ENCODE measurements at places on chromosomes 11 and 22.
A peak's percentile ranks its signal among the peaks of the same experiment; 100 is the strongest.

DNA sequence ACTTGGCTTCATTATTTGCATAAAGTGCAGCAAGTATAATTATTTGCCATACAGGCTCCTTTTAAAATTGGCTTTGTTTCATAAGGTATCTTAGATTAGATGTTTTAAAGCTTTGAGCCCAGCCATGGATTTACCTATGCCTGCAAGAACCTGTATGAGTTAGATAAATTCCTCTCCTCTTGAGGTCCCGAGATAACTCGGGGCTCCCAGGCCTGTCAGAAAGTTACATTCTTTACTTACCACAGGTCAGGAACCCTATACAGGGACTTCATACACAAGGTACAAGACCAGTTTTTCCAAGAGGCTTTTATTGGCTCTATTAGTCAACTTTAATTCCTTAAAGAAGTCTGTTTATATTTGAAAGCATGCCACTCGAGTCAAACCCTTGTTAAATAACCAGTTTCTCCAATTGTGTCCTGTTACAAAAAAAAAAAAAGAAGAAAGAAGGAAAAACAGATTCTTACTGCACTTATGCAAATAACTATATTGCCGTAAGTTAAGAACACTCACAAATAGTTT lies 2.3 kb upstream of the C1QTNF6 start:
- no peaks in the 10 kb centered on the region for H3K36me3 ChIP-seq
- DNase-seq = no peak
- H3K27me3 ChIP-seq = no peaks in the 10 kb centered on the region
- H3K4me1 ChIP-seq = peaks cover 58% of the 10 kb centered on the region

- H3K27ac ChIP-seq = no peak overlapping the region
- no peak for DNase-seq
- H3K4me3 ChIP-seq = no peak overlapping the region
These were observed 111.8 kb downstream of the SNX19 start for GRCh38 chr11:130804306-130805076.

- H3K27me3 ChIP-seq = no peaks in the 10 kb centered on the region
- peaks cover 3% of the 10 kb centered on the region for H3K36me3 ChIP-seq
- H3K27ac ChIP-seq = no peak overlapping the region
- H3K4me1 ChIP-seq = no peaks in the 10 kb centered on the region
These were observed 18.8 kb upstream of the RBX1 start for GRCh38 chr22:40932396-40932795.

- H3K4me3 ChIP-seq = no peak overlapping the region
- no peak overlapping the region for H3K27ac ChIP-seq
- no peaks in the 10 kb centered on the region for H3K4me1 ChIP-seq
- DNase-seq = no peak
- H3K36me3 ChIP-seq = no peaks in the 10 kb centered on the region
These were observed 79.0 kb downstream of the CADM1 start for GRCh38 chr11:115425250-115425649.

DNA sequence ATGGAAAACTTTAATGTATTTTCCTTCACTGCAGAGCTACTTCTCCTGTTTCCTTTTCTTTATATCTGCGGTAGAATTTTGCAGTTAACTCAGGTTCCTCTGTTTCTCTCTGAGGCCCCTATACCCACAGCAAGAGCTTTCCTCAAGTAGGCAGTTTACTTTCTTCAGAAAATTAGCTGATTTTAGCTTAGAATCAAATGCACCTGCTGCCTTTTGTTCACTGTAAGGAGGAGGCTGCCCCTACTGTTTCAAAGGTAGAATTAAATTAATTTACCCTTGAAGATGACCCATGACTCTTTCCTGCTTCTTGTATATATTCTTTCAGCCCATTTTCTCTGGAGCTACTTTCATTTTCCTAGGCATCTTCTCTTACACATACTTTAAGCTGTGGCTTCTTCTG lies 68.7 kb upstream of the GDPD4 start:
- no peak for DNase-seq
- H3K27ac ChIP-seq = no peak overlapping the region
- H3K4me3 ChIP-seq = no peak overlapping the region

- H3K27me3 ChIP-seq = no peaks in the 10 kb centered on the region
- no peak overlapping the region for H3K4me3 ChIP-seq
- H3K36me3 ChIP-seq = no peaks in the 10 kb centered on the region
- H3K4me1 ChIP-seq = no peaks in the 10 kb centered on the region
- peak; percentile 38 for DNase-seq
These were observed 22.9 kb upstream of the MRPL17 start for GRCh38 chr11:6705905-6706535.

GRCh38 chr11:17846852-17847453 lies 112.4 kb downstream of the KCNC1 start:
- no peak for DNase-seq
- H3K4me1 ChIP-seq = no peaks in the 10 kb centered on the region
- no peaks in the 10 kb centered on the region for H3K36me3 ChIP-seq
- no peaks in the 10 kb centered on the region for H3K27me3 ChIP-seq
- H3K27ac ChIP-seq = no peak overlapping the region

DNA sequence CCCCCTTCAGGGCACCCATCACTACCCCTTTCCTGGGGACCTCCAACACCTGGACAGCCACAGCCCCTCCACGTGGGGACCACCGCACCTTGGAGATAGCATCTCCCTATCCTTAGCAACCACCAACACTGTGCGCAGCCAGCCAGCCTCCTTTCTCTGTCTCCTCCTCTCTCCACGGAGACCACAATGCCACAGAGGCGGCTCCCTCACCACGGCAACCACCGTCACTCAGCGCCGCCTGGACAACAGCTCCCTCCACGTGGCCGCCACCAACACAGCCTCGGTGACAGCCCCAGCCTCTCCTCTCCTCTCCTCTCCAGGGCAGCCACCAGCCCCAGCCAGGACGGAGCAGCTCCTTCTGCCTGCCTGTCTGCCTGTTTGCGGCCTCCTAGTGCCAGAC lies 10.5 kb downstream of the ELFN2 start:
- peaks cover 12% of the 10 kb centered on the region for H3K4me1 ChIP-seq
- H3K27ac ChIP-seq = no peak overlapping the region
- no peak for DNase-seq
- no peak overlapping the region for H3K4me3 ChIP-seq
- H3K36me3 ChIP-seq = no peaks in the 10 kb centered on the region

- H3K4me1 ChIP-seq = no peaks in the 10 kb centered on the region
- no peaks in the 10 kb centered on the region for H3K27me3 ChIP-seq
- H3K27ac ChIP-seq = no peak overlapping the region
- no peaks in the 10 kb centered on the region for H3K36me3 ChIP-seq
- no peak overlapping the region for H3K4me3 ChIP-seq
These were observed 9.0 kb downstream of the DTX4 start for GRCh38 chr11:59180907-59181306.

- peaks cover 27% of the 10 kb centered on the region for H3K36me3 ChIP-seq
- H3K4me3 ChIP-seq = peak overlapping the region; percentile 73
- H3K27ac ChIP-seq = peak overlapping the region; percentile 85
- DNase-seq = no peak
- peaks cover 7% of the 10 kb centered on the region for H3K4me1 ChIP-seq
- H3K27me3 ChIP-seq = no peaks in the 10 kb centered on the region
These were observed 7.1 kb downstream of the SNU13 start for GRCh38 chr22:41681616-41682015.

- H3K27me3 ChIP-seq = no peaks in the 10 kb centered on the region
- H3K4me1 ChIP-seq = no peaks in the 10 kb centered on the region
- no peak overlapping the region for H3K27ac ChIP-seq
- no peak overlapping the region for H3K4me3 ChIP-seq
- no peak for DNase-seq
These were observed 22.7 kb upstream of the PICALM start for GRCh38 chr11:86091566-86091965.

DNA sequence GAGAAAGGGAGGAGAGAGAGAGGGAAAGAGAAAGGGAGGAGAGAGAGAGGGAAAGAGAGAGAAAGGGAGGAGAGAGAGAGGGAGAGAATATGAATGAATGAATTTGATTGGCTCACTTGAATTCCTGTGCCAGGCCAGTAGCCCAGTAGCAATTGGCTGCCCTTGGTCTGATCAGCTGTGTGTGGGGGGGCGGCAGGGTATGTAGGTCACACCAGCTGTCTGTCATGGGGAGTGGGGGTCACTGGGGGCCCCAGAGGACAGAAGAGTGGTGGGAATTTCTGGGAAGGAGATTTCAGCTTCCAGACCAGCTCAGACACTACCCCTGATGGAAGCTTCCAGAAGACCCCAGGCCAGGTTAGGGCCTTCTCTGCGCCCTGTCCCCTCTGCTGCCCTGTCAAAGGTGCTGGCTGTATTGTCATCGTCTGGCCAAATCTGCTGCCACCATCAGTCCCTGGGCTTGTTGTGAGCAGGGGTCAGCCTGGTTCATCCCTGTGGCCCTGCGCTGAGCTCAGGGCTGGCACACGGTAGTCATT lies 21.1 kb downstream of the MPPED1 start:
- no peaks in the 10 kb centered on the region for H3K4me1 ChIP-seq
- no peak overlapping the region for H3K27ac ChIP-seq
- H3K4me3 ChIP-seq = no peak overlapping the region
- H3K36me3 ChIP-seq = no peaks in the 10 kb centered on the region

DNA sequence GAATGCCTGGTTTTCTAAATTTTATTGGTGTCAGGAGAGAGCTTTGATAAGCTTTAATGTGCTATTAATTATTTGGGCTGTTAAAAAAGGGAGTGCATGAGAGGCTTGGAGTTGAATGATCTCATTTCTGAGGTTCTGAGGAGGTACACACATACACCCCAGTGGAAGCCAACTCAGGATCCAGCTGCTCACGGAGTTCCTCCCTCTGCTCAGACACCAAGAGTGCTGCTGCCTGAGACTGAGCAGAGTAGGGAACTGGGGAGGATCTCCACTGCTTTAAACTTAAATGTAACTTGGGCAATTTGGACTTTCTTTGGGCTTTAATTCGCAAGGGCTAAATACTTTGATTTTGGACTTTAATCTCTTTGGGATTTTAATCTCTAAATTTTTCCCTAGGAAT lies 414.4 kb upstream of the CADM1 start:
- H3K36me3 ChIP-seq = no peaks in the 10 kb centered on the region
- H3K27me3 ChIP-seq = no peaks in the 10 kb centered on the region
- no peak for DNase-seq
- H3K27ac ChIP-seq = no peak overlapping the region
- no peak overlapping the region for H3K4me3 ChIP-seq

GRCh38 chr22:46674367-46674781 lies 54.2 kb downstream of the GRAMD4 start:
- peak overlapping the region; percentile 32 for H3K27ac ChIP-seq
- H3K27me3 ChIP-seq = no peaks in the 10 kb centered on the region
- H3K4me3 ChIP-seq = peak overlapping the region; percentile 56
- peaks cover 25% of the 10 kb centered on the region for H3K4me1 ChIP-seq
- H3K36me3 ChIP-seq = no peaks in the 10 kb centered on the region

DNA sequence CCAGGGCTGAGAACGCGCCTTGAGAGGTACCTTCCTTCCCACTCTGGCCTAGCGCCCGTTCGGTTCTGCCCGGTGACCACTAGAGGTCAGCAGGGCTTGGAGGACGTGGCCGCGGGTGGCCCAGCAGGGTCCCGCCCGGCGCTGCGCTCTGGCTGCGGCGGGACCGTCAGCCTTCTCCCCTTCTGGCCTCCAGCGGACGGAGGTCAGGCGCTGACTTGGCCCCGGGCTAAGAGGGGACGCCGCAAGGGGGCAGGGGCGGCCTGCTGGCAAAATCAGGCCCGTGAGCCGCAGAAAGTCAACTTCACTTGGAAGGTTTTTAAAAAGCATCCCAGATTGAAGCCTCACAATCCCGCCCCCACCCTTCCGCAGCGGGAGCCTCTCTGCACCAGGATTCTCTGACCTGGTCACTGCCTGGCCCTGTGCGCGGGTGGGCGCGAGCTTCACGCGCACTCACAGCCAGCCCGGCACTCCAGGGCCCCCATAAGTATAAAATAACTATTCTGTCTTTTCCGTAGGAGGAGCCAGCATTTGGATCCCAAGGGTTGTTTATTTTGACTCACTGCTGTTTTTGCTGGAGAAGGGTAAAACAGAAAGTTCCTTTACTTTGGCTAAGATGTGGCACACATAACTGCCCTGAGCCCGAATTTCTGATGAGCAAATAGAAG lies 23.2 kb upstream of the ZBTB16 start:
- no peak overlapping the region for H3K27ac ChIP-seq
- peak; percentile 43 for DNase-seq
- peaks cover 10% of the 10 kb centered on the region for H3K4me1 ChIP-seq
- no peak overlapping the region for H3K4me3 ChIP-seq
- no peaks in the 10 kb centered on the region for H3K27me3 ChIP-seq

GRCh38 chr11:57546451-57546850 lies 9.1 kb downstream of the SMTNL1 start:
- no peak overlapping the region for H3K27ac ChIP-seq
- no peaks in the 10 kb centered on the region for H3K4me1 ChIP-seq
- peaks cover 17% of the 10 kb centered on the region for H3K36me3 ChIP-seq
- DNase-seq = no peak
- H3K4me3 ChIP-seq = no peak overlapping the region

DNA sequence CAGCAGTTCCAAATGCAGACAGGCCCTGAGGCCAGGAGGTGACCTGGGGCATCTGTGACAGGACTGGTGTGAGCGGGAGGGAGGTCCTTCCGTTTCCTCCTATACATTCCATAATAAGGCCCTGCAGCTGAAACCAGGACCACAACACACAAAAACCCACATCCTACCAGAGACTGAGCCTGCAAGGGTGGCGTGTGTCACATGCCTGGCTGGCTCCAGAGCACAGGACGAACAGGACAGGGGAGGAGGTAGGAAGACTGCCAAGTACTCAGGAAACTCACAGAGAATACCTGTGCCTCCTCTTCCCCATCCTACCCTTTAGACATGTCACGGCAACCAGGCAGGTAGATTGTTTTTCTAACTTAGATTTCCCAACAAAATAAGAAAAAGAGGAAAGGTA lies 103.9 kb downstream of the ARL14EP start:
- no peak overlapping the region for H3K27ac ChIP-seq
- H3K4me3 ChIP-seq = no peak overlapping the region
- no peak for DNase-seq
- H3K27me3 ChIP-seq = no peaks in the 10 kb centered on the region

DNA sequence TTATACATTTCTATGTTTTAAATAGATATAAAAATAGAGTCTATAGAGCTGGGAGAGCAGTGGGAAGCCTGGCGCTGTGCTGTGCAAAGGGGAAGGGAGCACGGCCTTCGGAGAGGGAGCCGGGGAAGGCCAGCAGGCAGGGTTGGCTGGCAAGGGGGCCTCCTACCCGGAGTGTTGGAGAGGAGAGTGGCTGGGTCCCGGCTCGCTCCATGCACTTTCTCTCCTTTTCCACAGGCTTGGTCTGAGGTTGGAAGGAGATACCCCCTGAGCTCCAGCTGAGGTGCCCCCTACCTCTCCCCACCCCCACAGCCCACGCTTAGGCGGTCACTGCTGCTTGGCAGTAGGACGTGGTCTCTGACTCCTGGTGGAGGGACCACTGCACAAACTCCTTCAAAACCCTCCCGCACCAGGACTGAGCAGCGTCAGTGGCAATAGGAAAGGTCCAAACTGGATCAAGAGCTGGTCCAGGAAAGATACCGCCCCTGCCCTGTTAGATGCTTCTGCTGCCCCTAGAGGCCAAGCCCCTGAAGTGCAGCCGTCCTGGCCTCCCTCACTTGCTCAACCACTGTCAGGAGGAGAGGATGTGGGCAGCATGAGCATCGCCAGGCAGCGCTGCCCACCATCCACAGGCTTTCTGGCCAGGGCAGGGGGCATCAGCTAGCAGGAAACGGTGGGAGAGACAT lies 52.9 kb downstream of the SYT13 start:
- H3K36me3 ChIP-seq = no peaks in the 10 kb centered on the region
- DNase-seq = peak; percentile 14
- no peak overlapping the region for H3K27ac ChIP-seq
- H3K27me3 ChIP-seq = no peaks in the 10 kb centered on the region

- no peaks in the 10 kb centered on the region for H3K27me3 ChIP-seq
- H3K36me3 ChIP-seq = peaks cover 60% of the 10 kb centered on the region
- H3K4me1 ChIP-seq = peaks cover 56% of the 10 kb centered on the region
- no peak for DNase-seq
These were observed 51.9 kb downstream of the CD44 start for GRCh38 chr11:35190804-35191348.
